ENCODE measurements at places on chromosomes 16 and 17.

- DNase-seq, result no peak
These were observed 44.9 kb downstream of the MEOX1 start for GRCh38 chr17:43616852-43617251.

- DNase-seq, result no peak
These were observed 1.4 kb downstream of the SYNGR3 start for GRCh38 chr16:1991135-1991551.

- no peak for DNase-seq
These were observed 20.7 kb downstream of the RNF112 start for GRCh38 chr17:19431691-19432090.

DNA sequence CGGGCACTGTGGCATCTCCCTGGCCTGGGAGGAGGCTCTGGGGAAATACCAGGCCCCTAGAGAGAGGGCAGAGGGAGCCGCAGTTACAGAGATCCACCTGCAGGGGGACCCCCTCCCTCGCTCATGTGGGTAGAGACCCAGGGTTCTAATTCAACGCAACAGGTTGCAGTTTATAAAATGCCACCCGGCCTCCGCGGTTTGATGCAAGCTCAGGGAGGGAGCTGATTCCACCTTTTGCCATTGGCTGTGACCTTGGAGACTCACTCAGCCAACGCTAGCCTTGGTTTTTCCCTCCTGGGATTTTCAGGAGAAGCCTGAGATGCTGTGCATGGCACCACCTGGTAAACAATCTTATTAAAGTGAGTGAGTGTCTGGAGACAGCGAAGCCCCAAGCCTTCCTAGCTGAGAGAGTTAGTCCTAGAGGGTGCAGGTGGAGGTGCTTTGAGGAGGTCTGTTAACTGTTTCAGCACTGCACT, 12.1 kb downstream of the TTLL6 start:
- peak; percentile 86 for DNase-seq

- DNase-seq, result no peak
These were observed 6.9 kb upstream of the TEX2 start for GRCh38 chr17:64269687-64270649.

GRCh38 chr16:89274561-89275283, 57.2 kb downstream of the ZNF778 start:
- no peak for DNase-seq

DNA sequence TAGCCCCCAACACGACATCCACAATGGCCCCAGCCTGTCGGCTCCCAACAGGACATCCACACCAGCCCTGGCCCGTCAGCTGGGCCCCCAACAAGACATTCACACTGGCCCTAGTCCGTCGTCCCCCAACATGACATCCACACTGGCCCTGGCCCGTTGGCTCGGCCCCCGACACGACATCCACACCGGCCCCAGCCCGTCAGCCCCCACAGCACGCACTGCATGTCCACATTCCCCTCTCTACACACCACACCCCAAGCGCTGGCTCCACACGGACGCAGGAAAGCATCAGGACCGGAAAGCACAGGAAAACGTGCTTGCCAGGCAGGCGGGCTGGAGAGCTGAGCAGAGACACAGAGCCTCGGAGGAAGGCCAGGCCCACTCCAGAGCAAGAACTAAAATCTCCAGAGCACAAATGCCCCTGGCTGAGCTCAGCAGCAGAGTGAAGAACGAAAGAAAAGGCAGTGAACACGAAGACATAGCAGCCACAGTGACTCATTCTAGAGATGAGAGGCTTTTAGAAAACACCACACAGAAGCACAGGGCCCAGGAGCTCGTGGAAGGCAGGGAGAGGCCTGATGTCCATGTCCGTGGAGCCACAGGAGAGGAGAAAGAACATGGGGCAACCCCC, 50.6 kb downstream of the LMF1 start:
- no peak for DNase-seq

DNA sequence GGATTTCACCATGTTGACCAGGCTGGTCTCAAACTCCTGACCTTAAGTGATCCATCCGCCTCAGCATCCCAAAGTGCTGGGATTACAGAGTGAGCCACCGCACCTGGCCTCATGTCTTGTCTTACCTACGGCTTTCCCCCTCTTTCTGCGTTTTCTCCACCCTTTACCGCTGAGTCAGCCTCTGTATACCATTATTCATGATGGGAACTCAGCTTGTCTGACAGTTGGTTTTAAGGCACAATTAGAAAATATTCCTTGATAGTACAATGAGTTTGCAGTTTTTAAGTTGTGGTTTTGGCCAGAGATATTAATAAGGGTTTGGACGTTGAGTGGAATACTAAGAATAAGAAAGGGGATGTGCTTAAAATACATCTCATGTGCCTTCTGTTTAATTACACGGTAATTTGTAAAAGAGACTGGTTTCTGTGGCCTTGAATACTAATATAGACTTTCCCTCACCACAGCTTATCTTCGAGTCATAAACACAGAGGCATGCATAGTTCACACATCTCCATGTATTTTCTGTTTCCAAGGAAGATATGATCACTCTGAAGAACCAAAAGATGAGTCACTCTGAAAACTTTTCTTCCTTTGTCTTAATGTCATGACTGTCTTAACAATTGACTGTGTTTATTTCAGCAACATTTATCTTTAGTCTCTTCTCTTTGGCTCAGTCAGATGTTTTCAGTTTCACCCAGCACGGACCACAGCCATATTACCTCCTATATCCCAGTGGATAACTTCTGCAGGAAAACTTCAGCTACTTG, 54.4 kb downstream of the PITPNC1 start:
- peak; percentile 27 for DNase-seq

DNA sequence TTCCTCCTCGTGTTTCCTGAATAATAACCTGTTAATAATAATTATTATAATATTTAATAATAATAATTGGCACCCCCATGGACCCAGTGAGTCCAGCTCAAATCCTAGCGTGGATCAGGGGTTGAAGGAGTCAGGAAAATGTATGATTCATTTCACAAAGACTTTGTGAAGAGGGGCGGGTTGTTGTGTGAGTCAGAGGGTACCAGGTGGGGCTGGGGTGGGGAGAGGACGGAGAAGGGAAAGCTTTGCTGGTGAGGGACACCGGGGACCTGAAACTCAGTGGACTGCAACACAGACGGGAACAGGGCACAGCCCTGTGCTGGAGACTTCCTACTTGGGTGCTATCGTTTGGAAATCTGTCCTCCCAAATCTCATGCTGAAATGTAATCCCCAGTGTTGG, 3.1 kb upstream of the ADORA2B start:
- no peak for DNase-seq

DNA sequence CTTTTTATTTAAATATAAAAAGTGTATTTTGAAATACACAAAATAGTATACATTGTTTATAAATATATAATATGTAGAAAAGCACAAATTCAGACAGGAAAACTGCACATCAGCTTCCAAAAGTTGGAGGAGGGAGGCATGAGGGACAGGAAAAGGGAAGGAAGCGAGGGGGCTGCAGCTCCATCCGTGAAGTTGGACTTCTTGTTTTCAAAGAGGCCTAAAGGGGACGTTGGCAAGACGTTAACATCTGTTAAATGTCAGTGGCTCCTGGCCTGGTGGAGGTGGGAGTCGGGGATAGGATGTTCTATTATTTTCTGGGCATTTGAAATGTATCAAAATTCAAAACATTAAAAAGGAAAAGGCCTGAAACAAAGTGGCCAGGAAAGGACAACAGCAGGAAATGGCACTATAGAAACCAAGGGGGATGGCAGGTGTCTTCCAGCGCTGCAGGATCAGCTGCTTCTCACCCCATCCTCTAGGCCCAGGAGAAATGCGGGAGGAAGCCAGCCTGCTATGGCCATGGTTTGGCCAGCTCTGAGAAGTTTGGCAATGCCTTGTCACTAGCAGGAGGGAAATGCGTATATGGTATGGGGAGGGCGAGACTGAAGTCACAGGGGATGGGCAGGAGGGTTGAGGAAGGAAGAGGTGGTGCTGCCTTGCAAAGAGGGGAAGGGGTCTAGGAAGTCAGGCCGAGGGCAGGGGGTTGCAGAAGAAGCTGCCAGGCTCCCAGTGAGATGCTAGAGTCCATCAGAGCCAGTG, 6.4 kb downstream of the CMTM2 start:
- DNase-seq, result no peak
